ENCODE measurements at places on chromosomes 2 and 18. TPM values are rescaled to one million over a fixed set of nuclear protein-coding genes. Genes with fewer than 3 reads are reported as not detected.

DNA sequence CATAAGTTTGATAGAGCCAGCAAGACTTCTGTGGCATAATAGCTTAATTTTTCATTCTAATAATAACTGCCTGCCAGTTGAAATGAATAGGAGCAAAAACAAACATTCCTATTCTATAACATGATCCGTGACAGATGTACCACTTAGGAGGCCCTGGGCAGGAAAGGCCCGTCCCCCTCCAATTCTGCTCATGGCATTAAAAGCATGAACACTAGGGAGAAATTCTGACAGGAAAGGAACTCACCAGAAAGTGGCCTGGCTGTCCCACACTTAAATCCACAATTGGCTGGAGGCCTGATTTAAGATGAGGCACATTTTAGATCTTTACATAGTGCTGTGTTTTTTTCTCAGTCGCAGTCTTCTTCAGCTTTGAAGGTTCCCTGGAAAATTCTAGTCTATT is 261.9 kb upstream of the ETAA1 start:
- no peak for DNase-seq

GRCh38 chr18:12884406-12885323 is 628 bp upstream of the PTPN2 start:
- no peak for DNase-seq

The SPR gene
- 29.5 TPM for total RNA-seq

The RUFY4 gene
- not detected for total RNA-seq

Data from epithelial cell of proximal tubule (primary cell).